Stimulated activated CD4-positive, alpha-beta T cell treated with anti-CD3 and anti-CD28 coated beads, Interleukin-2, amount 100 ng/mL, for 48 hours (primary cell): ENCODE measurements at places on chromosomes 3 and 15.

GRCh38 chr3:39127908-39128304 lies 20.4 kb downstream of the TTC21A start:
- no peak for DNase-seq

DNA sequence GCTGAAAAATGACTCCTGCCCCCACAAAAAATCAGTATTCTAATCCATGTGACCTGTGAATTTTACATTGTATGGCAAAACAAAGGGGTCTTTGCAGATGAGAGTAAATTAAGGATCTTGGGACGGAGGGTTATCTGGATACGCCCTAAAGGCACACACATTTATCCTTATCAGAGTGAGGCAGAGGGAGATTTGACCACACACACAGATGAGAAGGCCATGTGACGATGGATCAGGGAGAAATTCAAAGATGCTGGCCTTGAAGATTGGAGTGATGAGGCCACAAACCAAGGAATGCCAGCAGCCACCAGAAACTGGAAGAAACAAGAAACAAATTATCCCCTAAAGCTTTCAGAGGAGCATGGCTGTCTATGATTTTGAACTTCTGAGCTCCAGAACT lies 288.5 kb downstream of the XXYLT1 start:
- DNase-seq = no peak

DNA sequence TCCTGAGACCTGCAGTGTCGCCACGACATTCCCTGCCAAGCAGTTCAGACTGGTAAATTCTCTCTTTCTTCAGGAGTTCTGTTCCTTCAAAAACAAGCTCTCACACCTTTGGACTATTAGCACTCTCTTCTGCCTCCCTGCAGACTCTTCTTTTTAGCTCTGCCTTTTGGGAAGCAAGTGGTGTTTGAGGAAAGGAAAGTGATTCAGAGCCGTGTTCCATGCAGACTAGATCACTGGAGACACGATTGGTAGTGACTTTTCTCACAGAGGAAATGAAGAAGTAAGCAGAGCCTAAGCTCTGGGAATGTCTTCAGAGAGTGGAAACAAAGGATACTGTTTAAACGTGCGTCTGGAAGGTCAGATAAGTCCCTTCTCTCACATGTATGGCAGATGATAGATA lies 270.6 kb upstream of the TPRG1 start:
- no peak for DNase-seq

DNA sequence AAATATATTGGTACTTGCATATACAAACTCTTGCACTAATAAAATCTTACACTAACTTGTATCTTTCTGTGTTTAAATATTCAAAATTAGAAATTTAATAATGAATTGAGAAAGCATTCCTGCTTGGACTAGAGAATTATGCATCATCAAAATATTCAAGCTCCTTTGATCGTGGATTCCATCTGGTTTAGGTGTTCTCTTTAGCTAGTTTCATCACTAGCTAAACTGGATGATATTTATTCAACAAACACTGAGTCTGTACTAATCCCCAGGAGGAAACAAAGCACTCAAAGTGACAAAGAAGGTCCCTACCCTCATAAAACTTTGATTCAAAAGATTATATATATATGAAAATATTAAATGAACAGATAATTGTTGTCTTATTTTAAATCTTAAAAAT lies 1360.9 kb upstream of the ALCAM start:
- no peak for DNase-seq

DNA sequence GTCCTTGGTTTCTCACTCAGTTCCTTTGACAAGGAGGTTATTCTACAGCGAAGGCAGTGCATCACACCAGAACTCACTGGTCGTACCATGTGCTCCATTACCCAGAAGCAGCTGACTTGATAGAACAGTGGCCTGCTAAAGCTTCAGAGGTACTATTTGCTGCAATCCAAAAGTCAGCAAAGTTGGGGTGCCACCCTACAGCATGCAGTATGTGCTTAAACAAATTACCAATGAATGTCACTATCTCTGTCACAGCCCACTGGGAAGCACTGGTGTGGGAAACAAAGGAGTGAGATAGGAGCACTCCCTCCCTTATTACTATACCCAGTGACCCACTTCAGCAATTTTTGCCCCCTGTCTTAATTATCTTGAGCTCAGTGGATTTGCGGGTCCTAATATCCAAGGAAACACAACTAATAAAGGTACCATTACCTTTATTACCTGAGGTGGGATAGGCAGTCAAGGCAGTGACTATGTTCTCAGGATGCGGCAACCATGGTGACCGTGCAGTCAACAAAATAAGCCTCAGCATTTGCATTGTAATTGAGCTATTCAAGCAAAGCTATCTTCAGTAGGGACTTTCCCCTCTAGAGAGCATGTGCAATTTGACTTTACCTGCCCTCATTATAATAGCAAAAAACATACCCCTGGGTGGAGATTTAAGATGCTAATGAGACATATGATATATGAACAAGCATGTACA lies 199.4 kb downstream of the OCA2 start:
- DNase-seq = no peak

- no peak for DNase-seq
Measured at GRCh38 chr3:44833394-44833793, 28.3 kb upstream of the TMEM42 start.
